ENCODE measurements at places on chromosomes 12 and 14.

DNA sequence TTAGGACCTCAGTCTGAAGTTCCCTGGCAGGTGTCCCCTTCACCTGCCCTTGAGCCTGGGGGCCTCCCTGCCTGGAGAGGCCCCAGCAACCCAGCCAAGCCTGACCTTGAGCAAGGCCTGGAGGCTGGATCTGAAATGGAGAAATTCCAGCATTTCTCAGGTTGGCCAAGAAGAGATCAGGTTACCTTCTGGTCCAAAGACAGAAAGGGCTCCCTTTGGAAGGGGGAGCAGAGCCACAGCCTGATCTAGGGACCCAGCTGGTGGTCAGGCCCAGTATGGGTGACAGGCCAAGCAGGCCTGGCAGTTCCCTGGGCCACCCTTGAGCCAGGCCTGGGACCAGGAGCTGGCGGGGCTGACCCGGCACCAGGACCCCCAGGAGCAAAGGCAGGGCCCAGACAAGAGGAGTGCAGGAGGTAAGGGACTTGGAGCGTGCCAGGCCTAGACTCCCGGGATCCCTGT, 82.8 kb downstream of the TNFAIP2 start:
- no peak for DNase-seq

DNA sequence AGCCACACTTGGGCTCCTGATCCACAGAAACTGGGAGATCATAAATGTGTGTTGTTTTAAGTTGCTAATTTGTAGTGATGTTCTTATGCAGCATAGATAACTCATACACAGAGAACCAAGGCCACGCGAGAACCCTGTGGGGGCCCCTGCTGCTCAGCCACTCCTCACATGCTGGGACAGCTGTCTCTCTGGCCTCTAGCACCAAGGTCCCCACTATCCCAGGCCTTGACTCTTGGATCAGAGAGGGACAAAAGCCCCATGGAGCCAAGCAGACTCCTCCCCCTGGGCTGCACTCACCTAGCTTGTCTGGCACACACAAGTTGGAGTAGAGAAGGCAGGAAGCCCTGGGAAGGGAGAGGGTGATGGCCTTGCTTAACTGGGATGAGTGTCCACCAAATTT, 11.3 kb downstream of the PLD4 start:
- no peak for DNase-seq

- no peak for DNase-seq
These were observed 93.0 kb downstream of the PLEKHA5 start for GRCh38 chr12:19222558-19222957.

- DNase-seq = peak; percentile 48
These were observed 559 bp upstream of the CKAP4 start for GRCh38 chr12:106248312-106248845.

DNA sequence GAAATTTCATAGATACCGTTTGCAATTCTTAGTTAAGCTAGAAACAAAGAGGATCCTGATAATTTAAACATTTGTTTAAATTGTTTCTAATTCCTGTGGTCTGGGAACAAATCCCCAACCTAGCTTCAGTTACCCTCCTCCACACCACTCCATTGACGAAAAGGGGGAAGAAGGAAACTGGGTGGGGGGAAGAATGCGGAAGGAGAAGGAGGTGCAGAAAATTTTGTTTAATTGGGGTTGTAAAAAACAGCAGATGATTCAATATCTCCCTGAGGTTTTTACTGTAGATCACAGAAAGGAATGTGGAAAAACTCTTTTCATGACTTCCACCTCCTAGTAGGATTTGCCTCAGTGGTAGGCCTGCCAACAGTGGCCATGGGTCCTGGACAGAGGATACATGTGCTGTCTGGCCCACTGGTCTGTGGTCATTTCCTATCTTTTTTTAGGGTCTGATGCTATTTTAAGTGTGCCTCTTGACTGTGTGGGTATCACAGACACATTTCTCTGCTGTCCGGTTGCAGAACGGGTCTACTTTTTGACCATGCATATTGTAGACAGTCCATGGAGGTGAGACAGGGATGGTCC, 122.9 kb upstream of the PCED1B start:
- no peak for DNase-seq

- DNase-seq = no peak
These were observed 84.9 kb downstream of the PHETA1 start for GRCh38 chr12:111283966-111284365.

DNA sequence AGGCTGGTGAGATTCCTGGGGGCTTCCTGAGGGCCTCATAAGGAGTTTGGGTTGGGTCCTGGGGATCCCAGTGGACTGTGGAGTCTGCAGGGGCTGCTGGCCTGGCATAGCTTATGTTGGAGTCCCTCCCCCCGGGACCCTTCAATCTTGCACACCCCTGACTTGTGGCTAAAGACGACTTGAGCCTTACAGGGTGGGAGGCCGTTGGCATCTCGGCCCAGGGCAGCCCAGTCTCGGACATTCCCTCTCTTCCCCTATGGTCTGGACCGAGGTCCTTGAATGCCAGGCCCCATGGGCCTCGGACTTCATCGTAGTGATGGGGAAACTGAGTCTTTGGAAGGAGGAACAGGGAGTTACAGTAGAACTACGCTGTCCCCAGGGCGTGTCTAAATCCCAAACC, 12.5 kb downstream of the RTL1 start:
- no peak for DNase-seq

GRCh38 chr14:39704594-39704993, 272.4 kb upstream of the FBXO33 start:
- no peak for DNase-seq

DNA sequence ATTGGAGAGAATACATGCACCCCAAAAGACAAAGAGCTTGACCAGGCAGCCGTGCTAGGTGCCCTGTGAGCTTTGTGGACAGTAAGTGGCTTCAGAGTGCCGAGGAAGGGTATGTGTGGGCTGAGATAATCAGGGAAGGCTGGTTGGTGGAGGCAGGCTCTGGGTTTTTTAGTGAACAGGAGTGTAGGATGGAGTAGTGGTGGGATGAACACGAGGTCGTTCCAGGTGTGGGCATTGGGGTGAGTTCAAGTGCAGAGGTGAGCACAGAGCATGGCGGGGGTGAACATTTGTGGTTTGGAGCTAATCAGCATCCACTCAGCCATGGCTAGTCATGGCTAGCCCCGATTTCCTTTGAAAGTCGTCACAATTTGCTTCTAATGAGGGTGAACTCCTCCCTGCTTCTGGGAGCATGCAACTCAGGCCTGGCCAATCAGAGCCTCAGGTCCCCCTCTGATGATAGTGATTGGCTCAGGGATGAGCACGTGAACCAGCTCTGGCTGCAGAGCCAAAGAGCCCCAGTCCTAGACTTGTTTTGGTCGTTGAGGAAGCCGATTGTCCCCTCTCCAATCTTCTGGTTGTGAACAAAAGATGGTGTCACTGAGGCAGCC, 40.7 kb upstream of the TCL1B start:
- DNase-seq = no peak

- DNase-seq = no peak
These were observed 36.6 kb downstream of the SFSWAP start for GRCh38 chr12:131747276-131748177.

DNA sequence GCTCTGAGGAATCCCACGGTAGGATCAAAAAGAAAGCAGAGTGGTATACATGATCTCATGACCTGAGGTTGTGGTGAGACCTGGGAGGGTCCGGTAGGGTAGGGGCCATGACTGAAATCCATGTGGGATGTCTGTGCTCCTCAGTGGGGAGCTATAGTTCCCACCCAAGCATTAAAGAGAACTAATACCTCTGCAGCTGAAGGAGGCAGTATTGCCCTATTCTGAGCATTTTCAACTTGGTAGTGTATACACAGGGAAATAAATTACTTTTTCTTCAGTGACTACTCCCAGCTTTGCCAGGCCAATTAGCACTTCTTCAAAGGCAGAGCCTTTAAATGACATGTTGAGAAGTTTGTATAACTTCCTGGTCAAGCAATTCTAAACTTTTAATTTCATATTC, 613.8 kb downstream of the KCNH5 start:
- no peak for DNase-seq

DNA sequence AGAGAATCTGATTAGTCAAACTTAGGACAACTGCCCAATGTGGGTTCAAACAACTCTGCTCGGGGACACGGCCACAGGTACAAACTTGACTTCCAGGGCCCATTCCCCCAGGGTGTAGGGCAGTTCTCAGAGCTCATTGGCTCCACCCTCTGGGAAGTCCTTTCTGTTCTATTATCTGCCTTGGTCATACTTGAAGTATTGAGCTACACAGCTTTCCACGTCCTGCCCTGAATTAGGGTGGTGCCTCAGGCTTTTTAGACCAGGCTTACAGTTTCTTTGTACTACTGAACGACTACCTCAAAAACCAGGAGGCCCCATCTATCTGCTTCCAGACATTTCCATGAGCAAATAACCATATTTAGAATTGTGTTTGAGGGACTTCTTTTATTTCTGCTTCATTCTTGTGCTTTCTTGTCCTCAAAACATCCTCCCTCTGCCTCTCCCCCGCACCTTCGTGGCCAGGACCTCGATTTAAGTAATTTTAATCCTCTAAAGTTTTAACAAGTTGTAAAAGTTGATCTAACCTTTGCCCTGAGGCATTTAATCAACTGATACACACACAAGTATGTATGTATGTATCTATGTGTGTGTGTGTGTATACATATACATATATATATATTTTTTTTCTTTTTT, 281.7 kb upstream of the AMIGO2 start:
- DNase-seq = peak; percentile 26

DNA sequence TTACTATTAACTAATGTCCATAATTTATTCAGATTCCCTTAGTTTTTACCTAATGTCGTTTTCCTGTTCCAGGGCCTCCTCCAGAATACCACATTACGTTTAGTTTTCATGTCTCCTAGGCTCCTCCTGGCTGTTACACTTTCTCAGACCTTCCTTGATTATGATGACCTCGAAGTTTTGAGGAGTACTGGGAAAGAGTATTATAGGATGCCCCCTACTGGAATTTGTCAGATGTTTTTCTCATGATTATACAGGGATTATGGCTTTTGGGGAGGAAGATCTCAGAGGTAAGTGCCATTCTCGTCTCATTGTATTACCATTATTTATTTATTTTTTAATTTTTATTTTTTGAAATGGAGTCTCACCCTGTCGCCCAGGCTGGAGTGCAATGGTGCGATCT, 17.7 kb upstream of the C1S start:
- DNase-seq = no peak

- no peak for DNase-seq
These were observed 229.2 kb upstream of the TMTC1 start for GRCh38 chr12:30012816-30013450.

GRCh38 chr12:52690351-52691075, 10.3 kb upstream of the KRT1 start:
- DNase-seq = no peak

DNA sequence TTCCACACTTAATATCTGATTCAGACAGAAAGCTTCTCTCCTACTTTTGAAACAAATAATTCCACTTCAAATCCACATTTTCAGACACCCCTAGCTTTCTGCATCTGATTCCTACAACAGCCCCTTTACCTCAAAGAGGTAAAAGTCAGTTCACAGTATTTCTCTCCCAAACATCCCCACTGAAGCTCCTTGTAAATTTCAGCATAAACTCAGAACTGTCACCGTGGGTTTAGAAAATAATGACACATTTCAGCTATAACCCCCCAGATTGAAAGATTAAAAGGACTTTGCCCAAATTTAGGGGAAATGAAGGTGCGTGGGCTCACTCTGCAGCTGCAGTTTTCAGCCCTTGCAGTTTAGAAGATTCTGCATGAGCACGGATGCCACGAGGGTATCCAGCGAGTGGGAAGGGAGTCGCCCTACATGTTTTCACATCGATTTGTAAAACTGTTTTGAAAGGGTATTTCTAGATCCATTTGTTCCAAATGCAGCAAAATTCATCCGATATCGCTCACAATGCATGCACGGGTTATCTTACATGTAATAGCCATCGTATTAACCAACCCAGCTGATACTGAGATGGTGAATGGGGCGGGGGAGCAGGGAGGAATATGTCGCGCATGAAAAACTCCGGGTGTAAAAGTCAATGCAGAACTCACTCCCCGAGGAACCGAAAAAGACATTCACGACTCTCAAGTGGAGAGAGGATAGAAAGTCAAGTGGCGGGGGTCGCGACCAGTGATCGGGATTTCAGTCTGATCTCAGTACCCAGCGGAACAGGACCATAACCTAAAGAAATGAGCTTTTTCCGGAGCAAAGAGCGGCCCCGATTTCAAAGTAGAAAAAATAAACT, 5.0 kb upstream of the CCND2 start:
- DNase-seq = no peak

- DNase-seq = no peak
These were observed 3.4 kb downstream of the JAG2 start for GRCh38 chr14:105165134-105165704.

DNA sequence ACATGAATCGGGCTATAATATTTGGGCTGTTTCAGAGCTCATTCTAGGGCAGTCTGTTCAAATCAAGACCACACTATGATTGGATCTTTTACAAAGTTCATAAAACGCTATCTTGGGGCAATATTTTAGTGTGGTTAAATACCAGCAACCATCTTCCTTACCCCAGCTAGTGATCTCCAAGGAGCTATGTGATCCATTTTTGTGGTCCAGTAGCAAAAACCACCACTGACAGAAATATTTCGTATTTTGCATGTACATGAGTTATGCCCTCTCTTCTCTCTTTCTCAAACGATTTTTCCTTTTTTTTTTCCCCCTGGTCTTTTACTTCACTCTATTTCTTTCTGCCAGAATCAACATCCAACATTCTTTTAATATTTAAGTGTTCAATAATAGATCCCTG, 280.6 kb upstream of the KITLG start:
- no peak for DNase-seq

DNA sequence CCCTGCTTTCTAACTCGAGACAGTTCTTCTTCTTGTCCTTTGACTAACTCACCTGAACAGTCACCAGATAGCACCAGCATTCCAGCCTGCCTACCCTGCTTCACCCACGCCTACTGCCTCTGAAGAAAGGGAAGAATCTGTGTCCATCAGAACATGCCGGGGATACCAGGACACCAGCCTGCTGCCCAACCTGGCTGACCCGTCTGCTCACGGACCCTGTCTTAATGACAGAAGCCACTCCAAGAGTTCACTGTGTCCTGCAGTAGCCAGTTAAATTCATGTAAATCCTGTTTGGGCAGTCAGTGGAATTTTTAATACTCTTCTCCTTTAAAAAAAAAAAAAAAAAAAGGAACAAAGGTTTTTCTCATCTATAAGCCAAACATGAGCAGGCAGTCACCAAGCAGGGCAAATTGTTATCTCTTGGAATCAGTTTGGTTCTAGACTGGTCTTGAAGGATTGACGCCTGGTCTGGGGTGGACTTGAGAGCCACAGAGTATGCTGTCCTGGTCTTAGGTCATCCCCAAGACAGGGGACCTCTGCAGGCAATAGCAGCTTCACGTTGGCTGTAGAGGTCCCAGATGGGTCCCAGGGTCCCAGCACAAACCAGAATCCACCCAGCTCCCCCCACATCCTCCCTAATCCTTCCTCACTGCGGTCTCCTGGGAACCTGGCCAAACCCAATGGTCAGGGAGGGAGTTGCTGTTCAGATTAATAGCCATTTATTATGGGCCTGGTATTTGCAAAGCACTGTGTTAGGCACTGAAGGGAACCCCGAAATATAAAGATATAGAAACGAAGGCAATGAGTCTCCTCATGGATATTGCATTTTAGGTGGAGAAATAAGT, 181.1 kb upstream of the HIF1A start:
- no peak for DNase-seq

DNA sequence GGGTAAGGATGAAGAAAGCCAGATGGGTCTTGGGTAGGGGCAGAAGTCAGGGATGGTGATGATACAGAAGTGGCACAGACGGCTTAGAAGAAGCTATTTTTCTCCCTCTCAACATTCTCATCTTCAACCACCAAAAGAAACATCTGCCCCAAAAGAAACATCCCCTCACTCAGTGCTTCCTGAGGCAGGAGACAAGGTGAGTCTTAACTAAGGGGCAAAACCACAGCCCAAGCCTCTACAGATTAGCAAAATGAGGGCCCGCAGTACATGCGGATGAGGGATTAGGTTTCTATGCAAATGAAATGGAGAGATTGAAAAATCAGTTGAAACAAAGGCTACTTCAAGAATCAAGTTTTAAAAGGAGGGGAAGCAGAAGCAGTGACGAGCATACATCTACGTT, 241.3 kb upstream of the CCDC196 start:
- DNase-seq = no peak
